ENCODE measurements at places on chromosomes 4 and X.

GRCh38 chr4:47213539-47213938 is 182.2 kb downstream of the GABRB1 start:
- DNase-seq: no peak

DNA sequence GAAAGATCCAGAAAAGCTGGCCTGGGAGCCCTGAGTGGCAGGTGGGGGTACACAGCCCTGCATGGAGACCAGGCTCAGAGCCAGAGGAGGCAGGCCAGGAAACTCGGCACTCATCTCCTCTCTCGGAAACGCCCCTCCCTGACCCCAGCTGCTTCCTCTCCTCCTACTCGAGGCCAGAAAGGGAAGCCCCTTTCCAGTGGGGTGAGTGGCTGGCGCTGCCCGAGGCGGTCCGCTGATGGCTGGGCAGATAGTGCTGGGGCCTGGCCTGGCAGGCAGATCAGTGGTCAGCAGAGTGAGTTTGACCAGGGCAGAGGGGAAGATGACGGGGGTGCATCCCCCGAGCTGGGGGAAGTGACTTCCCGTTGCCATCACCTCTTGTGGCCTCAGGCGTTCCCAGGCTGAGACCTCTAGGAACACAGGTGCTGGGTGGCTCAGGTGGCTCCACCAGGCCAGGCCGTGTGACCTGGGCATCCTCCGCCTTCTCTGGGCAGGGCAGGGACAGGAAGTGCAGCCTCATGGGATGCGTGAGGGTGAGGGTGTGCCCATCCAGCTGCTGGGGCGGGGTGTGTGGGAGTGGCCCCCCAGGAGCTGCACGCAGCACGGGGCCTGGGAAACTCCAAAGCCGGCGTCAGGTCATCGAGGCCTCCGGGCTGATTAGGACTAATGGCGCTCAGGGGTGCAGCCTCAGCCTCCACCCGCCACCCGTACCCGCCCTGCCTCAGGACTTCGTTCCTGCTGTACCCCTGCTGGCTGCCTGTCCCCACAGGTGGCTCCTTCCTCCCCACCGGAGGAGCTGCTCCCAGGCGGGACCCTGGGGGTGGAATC is 5.7 kb downstream of the SH3BP2 start:
- no peak for DNase-seq

DNA sequence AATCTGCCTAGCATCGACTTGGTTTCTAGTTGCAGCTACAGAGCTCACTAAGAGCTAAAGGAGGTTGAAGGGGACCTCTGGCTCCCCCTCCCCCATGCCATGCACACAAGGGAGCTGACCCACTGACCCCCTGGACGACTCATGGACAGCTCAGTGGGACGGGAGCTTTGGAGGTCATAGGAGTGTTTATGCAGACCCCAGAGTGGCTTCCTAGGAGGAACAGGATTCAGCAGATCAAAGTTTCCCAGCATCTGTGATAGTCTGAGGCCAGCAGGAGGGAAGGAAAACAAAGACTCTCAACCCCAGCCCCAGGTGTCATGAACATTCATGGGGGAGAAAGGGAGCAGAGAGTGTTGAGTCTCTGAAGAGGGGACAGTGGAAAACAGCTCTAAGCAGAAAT is 104.4 kb downstream of the ARSF start:
- no peak for DNase-seq

DNA sequence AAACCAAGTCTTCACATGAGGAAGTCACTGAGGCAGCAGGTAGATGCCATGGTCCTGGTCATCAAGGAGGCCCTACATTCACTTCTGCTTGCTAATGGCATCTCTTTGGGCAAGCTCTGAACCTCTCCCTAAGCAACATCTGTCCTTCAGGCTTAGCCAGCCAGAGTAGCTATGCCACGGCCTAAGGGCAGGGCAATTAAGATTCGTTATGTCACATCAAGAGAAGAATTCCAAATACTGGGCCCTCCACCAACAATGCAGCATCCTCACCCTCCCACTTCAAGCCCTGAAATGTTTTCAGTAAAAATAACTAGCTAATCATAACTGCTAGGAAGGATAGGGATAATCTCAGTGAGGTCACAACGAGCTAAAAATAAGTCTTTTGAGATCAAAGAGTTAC is 120.7 kb upstream of the HCCS start:
- DNase-seq: no peak

- DNase-seq: no peak
Observed at GRCh38 chrX:3184176-3184930, 143.1 kb downstream of the ARSF start.

DNA sequence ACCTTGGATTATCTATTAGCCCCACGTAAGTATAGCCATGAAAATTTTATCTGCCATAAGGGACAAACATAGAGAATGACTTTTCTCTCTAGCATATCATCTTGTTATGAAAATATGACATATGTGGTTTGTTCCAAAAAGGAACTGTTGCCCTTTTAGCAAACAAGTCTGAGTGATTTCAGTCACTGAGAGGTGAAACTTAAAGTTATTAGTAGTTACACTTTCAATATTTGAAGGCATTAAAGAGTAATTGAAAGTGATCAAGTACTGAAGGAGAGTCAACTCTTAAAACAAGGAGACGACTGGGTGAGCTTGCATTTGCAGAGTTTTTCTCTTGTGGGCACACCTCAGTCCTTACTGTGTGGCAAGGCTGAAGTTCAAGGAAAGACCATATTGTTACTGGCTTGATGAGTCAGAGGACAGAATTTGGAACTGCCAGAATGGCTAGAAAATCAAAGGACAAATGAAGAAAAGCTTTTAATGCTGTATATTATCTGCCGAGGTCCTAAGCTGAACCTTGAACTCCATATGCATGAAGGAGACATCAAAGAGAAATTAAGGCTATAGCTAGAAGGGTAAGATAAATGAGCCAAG is 205.1 kb upstream of the EMCN start:
- no peak for DNase-seq

DNA sequence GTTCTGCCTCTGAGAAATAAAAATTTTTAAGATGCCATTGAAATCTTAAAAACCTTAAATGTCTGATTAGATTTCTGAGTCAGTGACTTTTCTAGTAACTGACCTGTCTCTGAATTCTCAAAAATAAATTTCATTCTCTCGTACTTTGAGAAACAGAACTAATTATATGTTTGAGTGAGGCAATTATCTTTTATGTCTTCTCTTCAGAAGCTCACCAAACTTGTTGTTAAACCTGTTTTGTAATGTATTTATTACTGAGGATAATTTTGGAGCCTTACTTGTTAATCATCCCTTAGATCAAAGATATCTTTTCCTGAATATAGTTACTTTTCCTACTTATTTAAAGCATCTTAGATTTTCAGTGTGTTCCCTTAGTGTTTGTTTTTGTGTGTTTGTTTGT is 64.5 kb upstream of the MMAA start:
- DNase-seq: no peak

Data from NCI-H526 (cell line).